ENCODE measurements at places on chromosomes 12 and 14. TPM values are rescaled to one million over a fixed set of nuclear protein-coding genes. Genes with fewer than 3 reads are reported as not detected.

Gene CAPZA3
- not detected for total RNA-seq

Gene ANO2
- not detected for total RNA-seq

Gene CEP170B
- total RNA-seq = 24.8 TPM

Gene LRTM2
- 0.07 TPM for total RNA-seq

Gene KCNH5
- total RNA-seq = not detected

Gene DNAI7
- total RNA-seq = 0.18 TPM
